CD4-positive, alpha-beta T cell (primary cell): ENCODE measurements at places on chromosomes 2 and 18.

DNA sequence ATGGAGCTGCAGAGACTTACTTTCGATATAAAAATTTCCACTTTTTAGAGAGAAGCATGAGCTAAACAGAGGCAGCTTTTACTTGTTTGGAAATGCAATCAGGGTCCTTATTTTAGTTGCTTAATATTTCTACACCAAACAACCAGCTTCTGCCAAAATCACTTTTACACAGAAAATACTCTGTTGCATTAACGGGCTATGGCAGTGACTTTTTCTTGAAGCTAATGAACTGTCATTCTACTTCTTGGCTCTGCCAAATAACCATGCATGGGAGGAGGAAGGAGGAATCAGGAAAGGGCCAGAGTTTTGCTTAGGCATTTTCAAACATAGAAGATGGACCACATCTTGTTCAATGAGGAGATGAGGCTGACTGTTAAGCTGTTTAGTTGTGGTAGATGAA lies 23.6 kb upstream of the LTBP1 start:
- DNase-seq: no peak

GRCh38 chr2:212726403-212726802 lies 187.8 kb upstream of the ERBB4 start:
- DNase-seq: no peak

DNA sequence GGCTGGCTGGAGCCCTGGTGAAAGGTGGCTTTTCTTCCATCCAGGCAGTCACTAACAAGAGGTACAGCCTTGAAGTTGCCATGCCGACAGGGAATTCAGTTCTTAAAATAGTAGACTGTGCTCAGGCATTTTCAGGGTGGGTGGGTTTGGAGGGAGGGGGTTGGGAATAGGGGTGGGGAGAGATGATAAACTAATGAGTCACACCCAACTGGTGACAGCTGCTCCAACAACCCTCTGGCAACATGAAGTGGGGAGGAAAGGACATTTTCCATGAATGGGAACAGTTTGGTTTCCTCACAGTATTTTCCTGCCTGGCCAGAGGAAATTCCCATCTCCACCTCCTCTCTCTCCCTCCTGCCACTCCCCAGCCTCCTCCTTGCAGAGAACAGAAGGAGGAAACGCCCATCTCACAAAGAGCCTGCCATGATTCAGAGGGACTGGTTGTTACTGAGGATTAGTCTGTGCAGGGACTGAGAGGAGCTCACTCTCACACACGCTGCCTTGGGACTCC lies 113.0 kb upstream of the SLC1A4 start:
- DNase-seq: no peak

DNA sequence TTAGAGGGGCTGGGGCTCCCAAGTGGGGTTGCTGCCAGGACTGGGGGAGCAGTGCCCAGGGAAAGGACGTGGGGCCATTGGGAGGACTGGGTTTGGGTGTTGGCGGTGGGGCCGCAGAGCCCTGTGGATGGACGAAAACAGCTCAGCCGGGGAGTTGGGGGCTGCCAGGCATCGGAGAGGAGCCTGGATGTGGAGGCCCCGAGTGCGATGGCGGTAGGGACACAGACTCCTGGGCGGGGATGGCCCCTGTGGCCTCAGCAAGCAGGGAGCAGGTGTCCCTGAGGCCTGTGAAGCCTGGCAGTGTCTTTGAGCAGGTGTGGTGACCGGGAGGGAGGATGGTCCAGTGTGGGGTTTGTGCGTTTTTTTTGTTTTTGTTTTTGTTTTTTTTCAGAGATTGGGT lies 13.3 kb downstream of the CTDP1 start:
- no peak for DNase-seq

GRCh38 chr2:9908639-9909038 lies 42.9 kb upstream of the GRHL1 start:
- no peak for DNase-seq

- no peak for DNase-seq
Measured at GRCh38 chr2:20578895-20579825, 71.7 kb downstream of the HS1BP3 start.

DNA sequence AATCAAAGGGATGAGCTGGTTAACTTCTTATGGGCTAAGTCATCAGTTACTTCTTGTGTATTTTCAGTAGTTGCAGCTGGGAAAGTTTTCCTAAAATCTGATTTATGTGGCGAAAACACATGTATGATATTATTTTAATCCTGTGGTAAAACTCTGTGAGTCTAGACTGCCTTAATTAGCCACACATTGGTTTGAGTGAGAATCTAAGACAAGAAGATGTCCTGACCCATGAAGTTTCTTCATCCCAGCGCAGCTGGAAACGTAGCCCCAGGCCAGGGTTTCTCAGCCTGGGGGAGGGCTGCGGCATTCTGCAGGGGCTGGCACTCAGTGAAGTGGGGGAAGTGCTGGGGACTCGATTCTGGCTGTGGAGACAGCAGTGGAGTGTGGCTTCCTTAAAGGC lies 44.7 kb upstream of the INHBB start:
- DNase-seq: no peak

GRCh38 chr2:121666042-121666441 lies 16.8 kb upstream of the CLASP1 start:
- DNase-seq: no peak

DNA sequence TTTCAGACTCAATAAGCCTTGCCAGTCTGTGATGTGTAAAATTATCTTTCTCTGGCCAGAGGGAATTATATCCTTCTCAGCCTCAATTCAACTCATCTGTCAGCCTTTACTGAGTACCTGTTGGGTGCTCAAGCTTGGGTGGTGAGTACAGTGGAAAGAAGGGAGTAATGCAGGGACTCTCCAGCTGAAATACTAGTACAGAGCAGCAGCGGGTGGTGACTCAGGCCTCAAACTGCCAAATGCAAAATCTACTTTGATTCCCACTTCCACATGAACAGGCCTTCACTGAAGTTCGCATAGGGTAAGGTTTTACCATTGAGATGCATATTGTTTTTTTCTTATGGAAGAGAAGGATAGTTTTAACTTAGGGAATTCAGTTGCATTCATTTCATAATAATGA lies 326.8 kb downstream of the LRRTM1 start:
- DNase-seq: no peak

DNA sequence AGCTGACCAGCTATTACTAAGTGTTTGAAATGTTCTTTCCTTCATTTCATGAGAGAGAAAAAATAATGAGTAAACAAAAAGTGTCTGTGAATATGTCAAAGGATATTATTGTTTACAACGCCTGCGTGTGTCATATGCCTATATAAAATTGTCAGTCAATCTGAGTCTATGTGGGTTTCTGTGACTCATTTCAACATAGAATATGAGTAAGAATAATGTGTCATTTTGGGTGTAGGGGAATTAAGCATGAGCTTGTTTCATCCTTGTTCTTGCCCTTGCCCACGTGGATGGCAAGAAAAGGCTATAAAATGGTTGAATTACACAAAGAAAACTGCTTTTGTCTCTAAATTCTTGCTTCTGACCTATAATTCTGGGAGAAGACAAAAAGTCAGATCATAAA lies 466.0 kb downstream of the PTH2R start:
- DNase-seq: no peak

DNA sequence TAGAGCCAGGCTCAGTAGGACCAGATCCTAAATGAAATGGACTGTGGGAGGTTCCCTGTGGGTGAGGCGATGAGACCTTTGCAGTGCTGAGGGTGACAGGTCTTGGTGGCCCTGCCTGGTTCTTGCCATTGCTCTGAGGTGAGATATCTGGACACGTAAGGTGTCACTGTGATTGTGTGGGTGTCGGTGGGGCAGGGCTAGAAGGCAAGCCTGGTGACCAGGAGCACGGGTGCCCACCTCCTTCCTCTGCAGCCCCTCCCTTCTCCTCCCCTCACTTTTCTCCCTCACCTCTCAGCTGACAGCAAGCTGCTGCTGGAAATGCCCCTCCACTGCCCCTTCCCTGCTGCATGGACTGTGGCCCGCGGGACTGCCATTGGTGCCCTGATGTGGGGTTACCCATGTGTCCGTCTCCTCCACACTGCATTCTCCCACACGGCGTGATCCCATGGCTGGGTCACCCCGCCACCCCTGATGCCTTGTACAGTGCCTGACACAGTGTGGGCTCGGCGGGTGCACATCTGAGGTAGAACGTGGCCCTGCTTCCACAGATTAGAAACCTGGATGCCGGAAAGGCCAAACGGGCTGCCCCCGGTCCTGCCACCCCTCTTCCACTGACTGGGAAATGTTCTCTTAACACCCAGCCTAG lies 55.6 kb upstream of the FOSL2 start:
- no peak for DNase-seq

- no peak for DNase-seq
Measured at GRCh38 chr2:20170704-20171250, 54.2 kb downstream of the SDC1 start.

- no peak for DNase-seq
Measured at GRCh38 chr2:54586062-54586461, 129.9 kb downstream of the SPTBN1 start.

DNA sequence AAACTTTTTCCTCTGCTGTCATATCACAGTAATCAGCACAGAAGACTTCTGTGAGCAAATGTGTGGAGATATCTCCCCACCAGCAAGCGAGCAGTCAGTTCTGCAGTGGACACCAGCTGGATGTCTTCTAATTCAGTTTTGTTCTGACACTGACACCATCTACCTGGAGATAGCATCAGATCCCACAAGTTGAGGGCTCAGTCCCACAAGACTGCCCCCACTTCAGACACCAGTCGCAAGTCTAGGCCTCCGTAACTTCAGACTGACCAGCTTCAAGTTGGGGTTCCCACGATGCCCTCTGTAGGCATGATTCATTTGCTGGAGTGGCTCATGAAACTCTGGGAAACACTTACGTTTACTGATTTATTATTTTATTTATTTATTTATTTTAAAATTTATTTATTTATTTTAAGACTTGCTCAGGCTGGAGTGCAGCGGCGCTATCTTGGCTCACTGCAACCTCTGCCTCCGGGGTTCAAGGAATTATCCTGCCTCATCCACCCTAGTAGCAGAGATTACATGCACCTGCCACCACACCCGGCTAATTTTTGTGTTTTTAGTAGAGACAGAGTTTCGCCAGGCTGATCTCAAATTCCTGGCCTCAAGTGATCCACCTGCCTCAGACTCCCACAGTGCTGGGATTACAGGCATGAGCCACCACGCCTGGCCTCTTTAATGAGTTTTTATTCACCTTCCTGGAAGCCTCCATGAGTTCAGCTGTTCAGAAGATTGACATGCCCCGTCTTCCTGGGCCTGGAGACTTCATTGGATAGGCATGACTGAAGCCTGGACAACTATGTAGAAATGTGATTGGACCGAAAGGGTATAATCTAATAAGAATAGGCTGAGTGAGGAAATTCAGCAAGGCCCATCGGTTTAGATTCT lies 55.7 kb downstream of the PAPOLG start:
- DNase-seq: no peak

DNA sequence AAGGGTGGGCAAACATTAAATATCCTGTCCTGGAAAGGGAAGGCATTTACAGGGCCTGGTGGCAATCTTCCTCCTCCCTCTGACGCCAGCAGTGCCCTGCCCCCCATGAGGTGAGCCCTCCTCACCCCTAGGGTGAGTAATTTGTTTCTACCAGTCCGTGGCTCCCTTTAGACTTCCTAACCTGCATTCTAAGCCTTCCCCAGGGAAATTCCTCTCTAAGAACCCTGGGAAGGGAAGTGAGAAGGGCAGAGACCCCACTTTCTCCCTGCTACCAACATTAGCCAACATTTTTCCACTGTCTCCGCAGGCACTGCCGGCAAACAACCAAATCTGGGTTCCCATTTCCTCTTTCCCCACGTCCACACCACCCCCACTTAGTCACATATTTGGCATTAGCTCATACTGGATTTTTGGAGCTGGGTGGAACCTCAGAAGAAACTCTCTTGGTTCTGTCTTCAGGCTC lies 69.3 kb downstream of the NRP2 start:
- DNase-seq: no peak

GRCh38 chr2:237405605-237406004 lies 8.4 kb downstream of the COL6A3 start:
- DNase-seq: no peak
